T-helper 17 cell (primary cell): ENCODE measurements at places on chromosomes 3 and 15.

GRCh38 chr3:140023616-140024530 lies 88.9 kb downstream of the CLSTN2 start:
- no peak for DNase-seq

DNA sequence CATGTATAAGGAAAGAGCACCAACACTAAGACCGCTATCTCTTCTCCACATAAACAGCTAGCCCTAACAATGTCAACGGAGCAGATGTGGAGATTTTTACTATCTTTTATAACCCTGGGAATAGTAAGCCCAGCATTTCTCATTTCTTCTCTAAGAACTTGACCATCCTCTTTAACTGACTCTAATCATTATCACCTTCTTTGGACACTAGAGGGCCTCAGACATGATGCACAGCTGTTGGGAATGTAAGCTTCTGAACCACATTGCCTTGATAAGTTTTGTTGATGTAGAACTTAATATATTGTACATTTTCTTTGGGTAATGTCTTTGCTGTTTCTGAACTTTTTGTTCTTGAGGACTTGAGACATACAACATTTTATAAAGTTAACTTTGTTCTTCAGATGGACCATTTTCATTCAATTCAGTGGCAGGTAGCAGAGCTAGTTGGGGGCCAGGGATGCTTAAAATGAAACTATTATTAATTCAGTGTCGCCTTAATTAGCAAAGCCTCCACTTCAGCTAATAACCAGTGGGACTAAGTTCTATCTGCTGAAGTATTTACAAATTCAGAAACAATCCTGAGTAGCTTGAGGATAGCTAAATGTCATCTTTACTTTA lies 9.6 kb upstream of the TAGLN3 start:
- no peak for DNase-seq

- no peak for DNase-seq
Observed at GRCh38 chr15:92533298-92533697, 122.3 kb downstream of the FAM174B start.

GRCh38 chr3:124094496-124094895 lies 102.6 kb upstream of the ROPN1 start:
- DNase-seq, result no peak

DNA sequence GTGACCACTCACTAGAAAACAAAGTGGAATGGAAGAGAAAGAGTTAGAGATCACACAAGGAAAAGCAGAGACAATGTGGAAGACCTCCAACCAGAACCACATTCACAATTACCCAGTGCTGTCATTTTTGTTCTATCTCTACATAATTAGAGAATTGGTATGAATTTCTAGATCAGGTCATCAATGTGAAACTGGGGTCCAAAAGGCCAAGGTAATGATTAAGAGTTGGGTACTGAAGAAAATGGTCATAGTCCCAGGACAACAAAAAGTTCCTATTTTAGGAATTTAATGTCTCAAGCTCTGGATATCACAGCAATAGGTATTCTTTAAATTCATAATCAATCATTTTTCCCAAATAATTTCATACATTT lies 84.7 kb upstream of the PPIB start:
- no peak for DNase-seq

GRCh38 chr3:10482631-10483363 lies 22.6 kb downstream of the ATP2B2 start:
- DNase-seq, result no peak

GRCh38 chr3:117263270-117263669 lies 553.7 kb downstream of the TUSC7 start:
- no peak for DNase-seq

- no peak for DNase-seq
Observed at GRCh38 chr3:177607589-177607988, 410.3 kb upstream of the TBL1XR1 start.

GRCh38 chr3:197424266-197424665 lies 125.9 kb upstream of the DLG1 start:
- DNase-seq, result no peak
